ENCODE measurements at places on chromosomes 4 and X.

DNA sequence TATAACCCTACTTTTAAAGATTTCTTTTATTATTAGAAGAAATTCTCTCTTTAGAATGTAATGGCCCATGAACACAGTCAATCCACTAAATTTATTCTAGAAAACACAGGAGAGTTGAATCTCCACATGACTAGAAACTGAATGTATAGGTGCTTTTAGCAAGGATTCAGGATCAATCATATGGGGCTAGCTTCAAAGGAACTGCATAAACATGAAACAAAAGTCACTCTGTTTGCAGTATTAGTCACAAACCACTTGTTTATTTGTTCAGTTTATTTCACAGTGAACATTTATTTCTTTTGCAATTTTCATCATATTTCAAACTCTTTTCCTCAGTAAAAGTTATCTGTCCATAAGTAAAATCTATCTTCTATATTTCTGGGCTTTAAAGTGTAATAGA lies 1604.6 kb downstream of the PCDH18 start:
- DNase-seq = no peak

DNA sequence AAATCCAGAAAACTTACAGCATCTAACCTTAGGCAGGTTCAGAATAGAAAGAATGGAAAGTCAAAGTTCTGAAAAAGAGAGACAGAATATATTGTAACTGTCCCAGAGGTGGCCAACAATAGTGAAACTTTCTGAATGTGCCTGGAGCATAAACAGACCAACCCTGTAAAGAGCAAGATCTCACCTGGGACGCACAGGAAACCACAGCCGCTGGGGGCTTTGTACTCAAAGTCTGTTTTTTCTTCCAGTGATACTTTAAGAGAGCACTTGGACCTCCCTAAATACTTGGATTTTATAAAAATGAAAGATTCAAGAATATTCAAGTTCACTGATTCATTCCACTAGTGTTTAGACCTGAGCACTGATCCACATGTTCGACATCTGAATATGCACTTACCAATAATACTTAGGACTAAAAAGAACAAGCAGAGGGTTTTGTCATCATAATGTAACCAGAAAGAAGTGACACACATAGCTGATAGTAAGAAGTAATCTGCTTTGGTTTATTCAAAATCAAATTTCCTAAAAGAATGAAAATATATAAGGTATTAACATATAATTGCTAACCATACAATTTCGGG lies 35.3 kb downstream of the ARAP2 start:
- DNase-seq = no peak

- no peak for DNase-seq
Observed at GRCh38 chrX:22057667-22058066, 25.5 kb downstream of the PHEX start.

GRCh38 chr4:184250795-184251669 lies 33.4 kb upstream of the ENPP6 start:
- DNase-seq = peak; percentile 20

- no peak for DNase-seq
Observed at GRCh38 chrX:154751203-154751668, 359 bp upstream of the GAB3 start.

DNA sequence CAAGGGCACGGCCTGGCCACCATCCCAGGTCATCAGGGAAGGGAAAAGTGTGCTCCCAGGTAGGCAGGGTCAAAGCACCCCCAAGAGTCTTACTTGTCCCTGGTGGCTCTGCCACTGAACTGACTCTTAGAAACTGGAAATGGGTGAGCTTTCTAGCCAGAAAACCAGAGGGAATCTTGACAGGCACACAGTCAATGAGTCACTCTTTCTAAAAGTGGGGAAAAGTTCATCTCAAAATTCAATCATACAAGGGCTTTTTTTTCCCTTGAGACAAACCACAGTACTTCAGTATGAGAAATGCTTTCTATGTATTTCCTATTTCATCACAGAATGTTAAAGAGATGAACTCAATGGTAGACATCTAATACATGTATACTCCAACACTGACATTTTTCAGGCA lies 12.5 kb downstream of the HPF1 start:
- DNase-seq = no peak

DNA sequence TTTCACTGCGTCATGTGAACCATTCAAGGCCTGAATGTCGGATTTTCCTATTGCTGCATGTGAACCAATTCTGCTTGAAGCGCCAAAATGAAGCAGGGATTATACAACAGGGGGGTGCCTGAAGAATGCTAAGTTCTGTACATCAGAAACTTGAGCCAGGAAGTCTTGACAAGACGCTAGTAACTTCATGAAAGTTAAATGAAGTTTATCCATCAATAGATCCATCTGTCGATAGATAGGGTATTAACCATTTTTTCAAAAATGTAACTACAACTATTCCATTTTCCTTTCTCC lies 590 bp upstream of the NAF1 start:
- no peak for DNase-seq

- no peak for DNase-seq
Observed at GRCh38 chr4:81135501-81135900, 79.5 kb downstream of the PRKG2 start.

DNA sequence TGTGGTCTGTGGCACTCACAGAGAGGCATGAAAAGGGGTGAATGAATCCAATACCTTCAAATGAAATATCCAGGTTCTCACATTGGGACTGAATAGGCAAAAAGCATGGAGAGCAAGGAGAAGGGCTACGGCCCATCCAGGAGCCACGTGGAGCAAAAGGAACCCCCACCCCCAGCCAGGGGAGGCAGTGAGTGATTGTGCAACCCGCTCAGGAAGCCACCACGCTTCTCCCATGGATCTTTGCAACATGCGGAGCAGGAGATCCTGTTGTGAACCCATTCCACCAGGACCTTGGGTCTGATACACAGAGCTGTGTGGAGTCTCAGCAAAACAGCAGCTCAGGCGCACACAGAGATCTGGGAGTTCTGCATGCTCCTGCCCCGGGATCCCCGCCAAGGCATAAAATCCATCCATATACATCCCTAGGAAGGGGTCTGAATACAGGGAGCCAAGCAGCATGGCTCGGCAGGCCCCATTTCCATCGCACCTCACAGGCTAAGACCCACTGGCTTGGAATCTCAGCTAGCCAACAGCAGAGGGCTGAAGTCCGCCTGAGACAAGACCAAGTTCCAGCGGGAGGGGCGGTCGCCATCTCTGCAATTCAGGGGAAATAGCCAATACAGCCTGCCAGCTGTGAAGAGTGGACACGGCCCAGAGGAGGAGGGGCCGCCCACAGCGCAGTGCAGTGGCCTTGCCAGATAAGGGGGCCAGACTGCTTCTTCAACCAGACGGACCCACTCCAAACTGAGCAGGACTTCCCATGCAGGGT lies 80.2 kb downstream of the FGF16 start:
- no peak for DNase-seq

DNA sequence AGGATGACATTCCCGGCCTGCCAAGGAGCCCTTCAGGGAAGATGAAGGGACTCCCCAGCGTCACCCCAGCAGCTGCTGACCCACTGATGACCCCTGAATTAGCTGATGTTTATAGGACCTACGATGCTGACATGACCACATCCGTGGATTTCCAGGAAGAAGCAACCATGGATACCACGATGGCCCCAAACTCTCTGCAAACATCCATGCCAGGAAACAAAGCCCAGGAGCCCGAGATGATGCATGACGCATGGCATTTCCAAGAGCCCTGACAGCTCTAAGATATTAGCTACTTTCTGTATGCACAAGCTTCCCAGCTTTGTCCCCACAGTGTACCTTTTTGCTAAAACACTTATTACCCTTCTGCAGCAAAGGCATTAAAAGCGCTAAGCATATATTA lies 14.4 kb downstream of the AMBN start:
- no peak for DNase-seq

DNA sequence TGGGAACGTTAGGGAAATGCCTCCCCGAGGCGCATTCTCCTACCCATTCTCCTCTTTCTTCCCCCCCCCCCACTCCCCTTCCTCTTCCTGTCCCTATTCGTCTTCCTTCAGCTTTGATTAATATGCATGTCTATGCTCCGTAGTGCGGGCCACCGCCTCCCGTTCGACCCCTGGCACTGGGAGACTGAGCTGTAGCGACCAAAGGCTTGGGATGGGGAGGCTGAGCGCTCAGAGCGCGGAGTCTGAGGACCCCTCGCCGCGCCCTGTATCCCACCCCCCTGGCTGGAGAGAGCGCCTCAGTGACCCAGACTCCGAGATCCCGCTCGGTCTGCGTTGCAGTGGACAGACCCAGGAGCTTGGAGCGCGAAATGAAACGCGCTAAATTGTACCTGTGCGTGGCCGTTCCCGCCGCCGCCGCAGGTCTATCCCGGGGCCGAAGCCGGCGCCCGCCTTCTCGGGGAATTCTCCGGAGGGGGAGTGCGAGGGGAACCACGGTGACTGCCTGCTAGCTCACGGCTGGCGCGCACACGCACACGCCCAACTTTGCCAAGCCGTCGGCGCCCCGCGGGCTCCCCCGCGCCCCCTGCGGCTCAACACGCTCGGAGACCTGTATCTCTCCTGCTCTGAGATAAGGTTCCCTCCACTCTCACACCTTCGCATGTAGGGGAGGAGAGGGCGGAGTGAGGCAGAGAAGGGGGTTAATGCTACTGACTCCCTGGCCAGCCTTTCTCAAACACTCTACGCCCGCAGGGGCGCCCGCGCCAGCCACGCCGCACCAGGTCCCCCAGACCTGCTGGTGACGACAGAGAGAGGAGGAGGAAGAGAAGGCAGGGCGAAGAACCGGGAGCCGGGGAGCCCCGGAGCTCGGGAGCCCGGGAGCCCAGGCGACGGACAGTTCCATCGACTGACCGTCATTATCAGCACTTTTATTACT lies 1.5 kb upstream of the PTCHD1 start:
- no peak for DNase-seq

DNA sequence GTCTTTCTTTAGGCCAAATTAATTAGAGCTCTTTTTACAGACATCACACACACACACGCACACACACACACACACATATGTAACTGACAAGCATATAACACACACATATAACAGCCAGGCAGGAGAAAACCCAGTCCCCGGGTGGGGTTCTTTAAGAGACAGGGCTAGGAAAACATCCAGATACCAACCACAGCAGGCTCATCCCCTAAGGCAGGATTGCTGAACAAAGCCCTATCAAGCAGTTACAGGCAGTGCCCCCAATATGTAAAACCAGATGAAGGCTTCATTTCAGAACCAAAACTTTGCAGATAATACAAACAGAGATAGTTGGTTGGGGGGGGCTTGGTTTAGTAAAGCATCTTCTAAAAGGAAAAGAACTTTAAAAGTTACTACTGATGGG lies 18.0 kb upstream of the FAM47E start:
- DNase-seq = no peak

DNA sequence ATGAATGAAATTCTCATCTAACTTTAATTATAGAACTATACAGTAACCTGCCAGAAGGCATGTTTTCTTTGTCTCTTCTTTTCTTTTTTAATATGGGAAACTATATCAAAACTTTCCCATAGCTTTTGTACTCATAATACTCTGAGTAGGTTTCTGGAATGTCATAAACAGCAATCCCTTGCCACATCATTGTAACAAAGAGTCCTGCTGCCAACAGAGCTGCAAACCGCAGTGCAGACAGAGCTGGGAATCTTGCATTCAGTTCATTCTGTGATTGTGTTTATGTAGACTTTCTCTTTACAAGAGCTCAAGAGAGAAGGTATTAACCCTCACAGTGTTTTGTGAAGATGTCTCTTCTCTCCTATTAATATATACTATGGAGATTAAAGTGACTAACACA lies 304.4 kb upstream of the SLIT2 start:
- DNase-seq = peak; percentile 51

DNA sequence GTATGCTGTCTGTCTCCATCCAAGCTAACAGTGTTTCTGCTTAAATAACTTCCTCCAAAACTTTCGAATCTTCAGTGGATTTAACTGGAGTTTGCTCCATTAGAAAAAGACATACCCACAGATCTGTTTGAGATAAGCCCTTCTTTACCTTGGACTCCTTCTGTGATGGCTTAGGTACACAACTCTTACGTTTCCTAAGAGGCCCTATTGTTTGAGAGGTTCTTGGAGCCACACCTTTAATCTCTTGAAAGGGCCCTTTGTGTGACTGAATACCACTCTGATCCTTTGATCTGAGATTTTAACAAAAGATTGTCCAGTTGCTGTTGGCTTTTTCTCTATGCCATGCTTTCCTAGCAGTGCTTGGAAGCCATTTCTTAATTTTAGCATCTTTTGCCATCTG lies 92.5 kb downstream of the AKAP4 start:
- no peak for DNase-seq

GRCh38 chr4:18020145-18020670 lies 1.3 kb downstream of the LCORL start:
- DNase-seq = no peak

DNA sequence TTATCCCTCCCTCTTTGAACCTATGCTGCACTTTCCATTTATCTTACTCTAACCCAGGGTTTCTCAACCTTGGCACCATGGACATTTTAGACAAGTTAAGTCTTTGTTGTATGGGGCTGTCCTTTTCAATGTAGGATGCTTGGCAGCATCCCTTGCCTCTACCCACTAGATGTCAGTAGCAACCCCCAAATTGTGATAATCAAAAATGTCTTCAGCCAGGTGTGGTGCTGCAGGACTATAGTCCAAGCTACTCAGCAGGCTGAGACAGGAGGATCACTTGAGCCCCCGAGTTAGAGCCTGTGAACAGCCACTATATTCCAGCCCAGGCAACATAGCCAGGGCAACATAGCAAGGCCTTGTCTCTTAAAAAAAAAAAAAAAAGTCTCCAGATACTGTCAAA lies 7.0 kb downstream of the LRCH2 start:
- no peak for DNase-seq

Data from retinal pigment epithelial cell (primary cell).